Progenitor cell of endocrine pancreas (in vitro differentiated cells): ENCODE measurements at places on chromosomes 5 and 9.

DNA sequence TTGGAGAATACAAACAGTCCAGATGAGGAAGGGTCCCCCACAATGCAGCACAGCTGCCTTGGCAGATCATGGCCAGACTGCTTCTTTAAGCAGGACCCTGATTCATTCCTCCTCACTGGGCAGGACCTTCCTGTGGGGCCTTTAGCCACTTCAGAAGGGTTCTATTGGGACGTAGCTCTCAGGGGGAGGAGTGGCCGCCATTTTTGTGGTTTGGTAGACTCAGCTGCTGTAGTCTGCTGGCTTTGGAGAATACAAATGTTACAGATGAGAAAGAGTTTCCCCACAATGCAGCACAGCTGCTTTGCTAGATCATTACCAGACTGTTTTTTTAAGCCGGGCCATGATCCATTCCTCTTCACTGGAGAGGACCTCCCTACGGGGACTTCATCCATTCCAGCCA lies 57.4 kb downstream of the TMEM38B start:
- no peaks in the 10 kb centered on the region for H3K27me3 ChIP-seq
- H3K27ac ChIP-seq, result no peak overlapping the region
- peaks cover 38% of the 10 kb centered on the region for H3K36me3 ChIP-seq
- no peak for DNase-seq
- H3K4me3 ChIP-seq, result no peak overlapping the region

DNA sequence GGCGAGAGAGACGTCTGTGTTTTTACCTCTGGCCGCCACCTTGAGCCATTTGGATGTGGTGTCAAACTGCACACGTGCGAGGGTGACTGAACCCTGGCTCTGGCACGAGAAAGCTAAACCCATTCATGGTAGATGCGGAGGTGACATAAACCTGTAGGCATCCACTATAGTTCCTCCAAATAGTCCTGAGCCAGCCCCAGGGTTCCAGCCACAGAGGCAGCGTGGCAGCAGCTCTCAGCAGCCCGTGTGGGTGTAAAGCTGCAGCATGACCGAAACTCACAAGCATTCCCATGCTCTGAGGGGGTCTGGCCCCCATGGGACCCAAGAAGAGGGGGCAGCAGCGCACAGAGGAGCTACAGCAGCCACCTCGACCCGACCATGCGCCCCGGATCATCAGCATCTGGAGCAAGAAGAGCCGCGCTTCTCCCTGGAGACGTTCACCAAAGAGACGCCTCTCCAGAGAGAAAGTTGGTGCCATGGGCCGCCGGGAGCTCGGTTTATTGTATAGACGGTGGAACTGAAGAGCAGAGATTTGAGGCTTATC lies 303.8 kb upstream of the IRX4 start:
- peaks cover 81% of the 10 kb centered on the region for H3K27me3 ChIP-seq
- H3K4me3 ChIP-seq, result no peak overlapping the region
- H3K36me3 ChIP-seq, result no peaks in the 10 kb centered on the region
- peak; percentile 4 for DNase-seq

DNA sequence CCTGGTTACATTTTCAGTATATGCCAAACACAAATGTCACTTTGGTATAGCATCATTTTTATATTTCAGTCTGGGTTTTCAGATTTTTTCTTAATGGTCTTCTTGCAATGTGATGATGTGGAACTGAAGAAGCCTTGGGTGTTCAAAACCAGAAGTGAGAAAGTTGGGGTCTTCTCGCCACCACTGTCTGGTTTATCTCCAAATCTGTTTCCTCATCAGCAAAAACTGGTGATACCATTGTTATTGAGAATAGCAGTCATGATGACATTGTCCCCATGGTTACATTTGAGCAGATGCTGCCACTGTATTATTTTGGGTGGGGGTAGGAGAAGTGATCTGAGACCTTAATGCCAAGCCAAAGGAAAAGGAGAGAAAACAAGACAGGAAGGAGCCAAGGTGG lies 85.9 kb upstream of the MAP3K1 start:
- H3K36me3 ChIP-seq, result no peaks in the 10 kb centered on the region
- DNase-seq, result no peak
- no peak overlapping the region for H3K4me3 ChIP-seq
- no peaks in the 10 kb centered on the region for H3K27me3 ChIP-seq
- H3K4me1 ChIP-seq, result peaks cover 21% of the 10 kb centered on the region
- no peak overlapping the region for H3K27ac ChIP-seq

GRCh38 chr5:177376107-177376506 lies 8.1 kb upstream of the SLC34A1 start:
- no peak overlapping the region for H3K4me3 ChIP-seq
- no peak for DNase-seq
- peaks cover under 1% of the 10 kb centered on the region for H3K27me3 ChIP-seq

GRCh38 chr5:143601357-143601756 lies 197.9 kb upstream of the NR3C1 start:
- peaks cover 7% of the 10 kb centered on the region for H3K4me1 ChIP-seq
- no peaks in the 10 kb centered on the region for H3K36me3 ChIP-seq
- no peak overlapping the region for H3K27ac ChIP-seq
- H3K4me3 ChIP-seq, result no peak overlapping the region

- H3K27me3 ChIP-seq, result no peaks in the 10 kb centered on the region
- H3K27ac ChIP-seq, result no peak overlapping the region
- H3K4me1 ChIP-seq, result no peaks in the 10 kb centered on the region
- no peak for DNase-seq
- H3K4me3 ChIP-seq, result no peak overlapping the region
- no peaks in the 10 kb centered on the region for H3K36me3 ChIP-seq
Measured at GRCh38 chr9:72022841-72023240, 37.6 kb downstream of the C9orf57 start.

GRCh38 chr9:77851882-77852595 lies 179.6 kb downstream of the GNAQ start:
- peaks cover 2% of the 10 kb centered on the region for H3K36me3 ChIP-seq
- peaks cover 31% of the 10 kb centered on the region for H3K4me1 ChIP-seq
- no peak overlapping the region for H3K4me3 ChIP-seq

GRCh38 chr9:132539096-132539495 lies 43.3 kb upstream of the BARHL1 start:
- DNase-seq, result no peak
- H3K27ac ChIP-seq, result no peak overlapping the region
- H3K4me3 ChIP-seq, result no peak overlapping the region
- H3K27me3 ChIP-seq, result peaks cover 4% of the 10 kb centered on the region

DNA sequence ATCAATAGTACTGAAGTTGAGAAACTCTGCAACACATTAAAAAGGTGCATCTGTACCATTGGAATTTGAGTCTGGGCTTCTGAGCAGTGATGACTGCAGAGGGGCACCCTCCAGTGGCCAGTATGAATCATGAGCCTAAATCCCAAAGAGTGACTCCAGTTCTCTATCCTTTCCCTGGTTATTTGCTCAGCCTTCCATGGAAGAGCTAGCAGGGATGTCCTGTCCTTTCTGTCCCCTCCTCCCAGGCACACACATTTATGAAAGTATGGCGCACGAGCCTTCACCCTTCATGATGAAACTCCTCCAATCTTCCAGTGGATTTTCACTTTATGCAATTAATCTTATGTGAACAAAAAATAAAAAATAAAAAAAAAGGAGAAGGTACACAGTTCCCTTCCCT lies 81.0 kb downstream of the ESM1 start:
- no peak overlapping the region for H3K27ac ChIP-seq
- DNase-seq, result no peak
- H3K27me3 ChIP-seq, result peaks cover 11% of the 10 kb centered on the region
- no peaks in the 10 kb centered on the region for H3K36me3 ChIP-seq
- peaks cover 24% of the 10 kb centered on the region for H3K4me1 ChIP-seq

- H3K4me3 ChIP-seq, result peak overlapping the region; percentile 78
- H3K36me3 ChIP-seq, result peaks cover 1% of the 10 kb centered on the region
- H3K4me1 ChIP-seq, result peaks cover 18% of the 10 kb centered on the region
- no peak for DNase-seq
- H3K27me3 ChIP-seq, result no peaks in the 10 kb centered on the region
Measured at GRCh38 chr9:91362051-91362611, 413 bp upstream of the AUH start.

DNA sequence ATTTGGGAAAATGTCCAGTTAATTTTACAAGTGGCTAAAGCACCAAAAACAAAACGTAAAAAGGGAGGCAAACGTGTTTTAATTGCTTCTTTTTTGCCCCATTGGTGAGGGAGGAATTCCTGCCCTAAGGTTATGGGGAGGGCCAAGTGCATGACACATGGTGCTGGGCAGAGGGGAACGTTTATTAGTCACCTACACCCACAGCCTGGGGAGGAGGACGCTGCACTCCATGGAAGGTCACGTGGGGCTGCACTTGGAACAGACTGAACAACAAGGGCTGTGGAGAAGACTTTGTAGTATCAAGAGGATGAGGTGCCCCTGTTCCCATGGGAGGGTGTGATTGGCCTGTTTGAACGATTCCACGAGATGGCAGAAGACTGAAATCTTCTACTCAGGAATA lies 13.7 kb upstream of the ADAMTS16 start:
- H3K36me3 ChIP-seq, result no peaks in the 10 kb centered on the region
- no peak overlapping the region for H3K4me3 ChIP-seq
- H3K27ac ChIP-seq, result no peak overlapping the region
- H3K4me1 ChIP-seq, result no peaks in the 10 kb centered on the region
- DNase-seq, result no peak

GRCh38 chr9:137286975-137287383 lies 9.5 kb downstream of the TOR4A start:
- H3K4me3 ChIP-seq, result no peak overlapping the region
- H3K27ac ChIP-seq, result no peak overlapping the region
- peaks cover 6% of the 10 kb centered on the region for H3K36me3 ChIP-seq
- peaks cover 7% of the 10 kb centered on the region for H3K4me1 ChIP-seq
- no peak for DNase-seq
- H3K27me3 ChIP-seq, result peaks cover 3% of the 10 kb centered on the region

DNA sequence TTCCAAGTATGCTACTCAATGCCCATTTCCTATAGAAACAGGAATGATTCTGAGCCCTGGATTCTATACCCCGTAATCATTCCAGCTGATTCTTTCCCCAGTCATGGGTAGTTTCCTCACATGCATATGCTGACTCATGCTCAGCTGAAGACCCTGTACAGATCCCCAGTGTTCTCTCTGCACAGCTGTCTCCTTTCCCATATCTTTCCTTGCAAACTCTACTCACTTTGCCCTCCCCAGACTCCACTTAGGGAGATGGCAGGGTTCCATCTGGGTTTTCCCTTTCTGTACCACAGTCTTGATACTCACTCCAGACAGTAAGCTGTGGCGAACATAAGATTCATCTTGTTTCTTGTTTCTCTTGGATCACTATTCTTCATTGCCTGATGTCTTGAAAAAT lies 357.6 kb downstream of the RAB3C start:
- no peak for DNase-seq
- peaks cover 3% of the 10 kb centered on the region for H3K27me3 ChIP-seq
- H3K36me3 ChIP-seq, result no peaks in the 10 kb centered on the region

GRCh38 chr9:129629251-129629820 lies 3.4 kb downstream of the NTMT1 start:
- H3K4me1 ChIP-seq, result peaks cover 15% of the 10 kb centered on the region
- no peaks in the 10 kb centered on the region for H3K27me3 ChIP-seq
- H3K27ac ChIP-seq, result no peak overlapping the region
- peaks cover 2% of the 10 kb centered on the region for H3K36me3 ChIP-seq
- no peak overlapping the region for H3K4me3 ChIP-seq

GRCh38 chr5:7902201-7902600 lies 33.3 kb downstream of the MTRR start:
- no peak overlapping the region for H3K27ac ChIP-seq
- H3K4me1 ChIP-seq, result no peaks in the 10 kb centered on the region
- H3K4me3 ChIP-seq, result no peak overlapping the region
- H3K27me3 ChIP-seq, result no peaks in the 10 kb centered on the region
- no peak for DNase-seq

- no peak overlapping the region for H3K27ac ChIP-seq
- H3K4me1 ChIP-seq, result no peaks in the 10 kb centered on the region
- peaks cover 13% of the 10 kb centered on the region for H3K27me3 ChIP-seq
- no peak for DNase-seq
- no peak overlapping the region for H3K4me3 ChIP-seq
- H3K36me3 ChIP-seq, result no peaks in the 10 kb centered on the region
Measured at GRCh38 chr9:86757382-86757720, 190.0 kb downstream of the GAS1 start.

DNA sequence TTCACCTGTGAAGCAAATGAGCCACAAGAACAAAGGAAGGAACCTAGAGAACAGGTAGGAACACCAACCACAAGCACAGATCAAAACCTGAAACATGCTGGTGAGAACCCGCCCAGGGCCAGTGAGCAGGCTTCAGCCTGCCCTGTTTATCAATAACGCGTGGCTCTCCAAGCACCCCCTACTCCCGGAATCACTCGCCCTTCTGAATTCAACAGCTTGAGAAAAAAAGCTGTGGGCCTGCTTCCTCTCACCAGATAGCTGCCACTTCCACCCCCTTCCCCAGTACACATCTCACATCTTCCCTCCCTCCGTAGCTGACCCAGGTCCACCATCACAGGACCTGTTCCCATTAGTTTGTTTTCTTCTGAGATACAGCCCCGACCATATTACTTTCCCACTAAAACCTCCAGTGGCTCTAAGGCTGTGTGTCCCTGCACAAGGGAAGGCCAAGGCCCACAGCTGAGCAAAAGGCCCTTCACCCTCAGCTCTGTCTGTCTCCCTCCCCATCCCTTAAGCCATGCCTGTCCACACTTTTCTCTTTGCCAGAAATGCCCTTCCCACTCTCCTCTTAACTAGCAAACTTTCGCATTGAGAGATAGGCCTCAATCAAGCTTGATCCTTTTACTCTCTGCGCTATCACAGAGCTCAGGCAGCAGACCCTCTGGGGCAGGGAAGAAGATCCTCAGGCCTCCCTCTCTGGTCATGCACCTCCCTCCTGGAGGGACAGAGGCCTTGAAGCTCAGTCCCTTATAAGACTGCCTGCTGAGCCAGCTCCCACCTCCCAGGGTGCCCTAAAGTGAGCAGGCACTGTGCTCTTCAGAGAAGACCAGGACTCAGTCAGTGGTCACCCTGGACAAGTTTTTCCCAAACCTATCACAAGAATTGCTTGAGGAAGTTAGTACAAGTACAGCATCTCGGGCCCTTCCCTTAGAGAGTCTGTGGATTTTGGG lies 30.1 kb downstream of the B4GALT1 start:
- H3K4me1 ChIP-seq, result peaks cover 26% of the 10 kb centered on the region
- DNase-seq, result no peak
- peaks cover 1% of the 10 kb centered on the region for H3K36me3 ChIP-seq
- H3K4me3 ChIP-seq, result no peak overlapping the region
- no peaks in the 10 kb centered on the region for H3K27me3 ChIP-seq

GRCh38 chr5:103094737-103095136 lies 25.2 kb downstream of the GIN1 start:
- H3K36me3 ChIP-seq, result peaks cover 14% of the 10 kb centered on the region
- no peak for DNase-seq
- no peak overlapping the region for H3K27ac ChIP-seq
- no peak overlapping the region for H3K4me3 ChIP-seq
- peaks cover 5% of the 10 kb centered on the region for H3K4me1 ChIP-seq

GRCh38 chr5:518721-519120 lies 5.5 kb downstream of the SLC9A3 start:
- H3K27ac ChIP-seq, result no peak overlapping the region
- H3K4me3 ChIP-seq, result no peak overlapping the region
- DNase-seq, result no peak
- H3K27me3 ChIP-seq, result peaks cover 61% of the 10 kb centered on the region
